Bronchial smooth muscle cell (primary cell): ENCODE measurements at places on chromosomes 5 and 9. TPM values are rescaled to one million over a fixed set of nuclear protein-coding genes. Genes with fewer than 3 reads are reported as not detected.

ROPN1L gene
- total RNA-seq: 0.32 and 0.60 TPM in 2 replicates

IL3 gene
- not detected in 2 replicates for total RNA-seq

SLC25A46 gene
- total RNA-seq: 77.4 and 84.2 TPM in 2 replicates

PCDHA8 gene
- 0.16 and 0.17 TPM in 2 replicates for total RNA-seq

TEK gene
- 0.43 and 15.6 TPM in 2 replicates for total RNA-seq

TAF11L10 gene
- total RNA-seq: not detected in 2 replicates

KCNMB1 gene
- not detected in 2 replicates for total RNA-seq

PSIP1 gene
- total RNA-seq: 20.5 and 31.5 TPM in 2 replicates

MAMDC4 gene
- total RNA-seq: 0.32 and 1.1 TPM in 2 replicates

CCL28 gene
- 0.94 and 1.4 TPM in 2 replicates for total RNA-seq

CAPSL gene
- not detected in 2 replicates for total RNA-seq

CDH6 gene
- total RNA-seq: 62.3 and 85.1 TPM in 2 replicates

SEMA5A gene
- 6.1 and 9.9 TPM in 2 replicates for total RNA-seq

OBP2B gene
- total RNA-seq: not detected in 2 replicates

SEMA4D gene
- total RNA-seq: under 0.01 and 0.09 TPM in 2 replicates

SLC38A9 gene
- total RNA-seq: 31.1 and 31.6 TPM in 2 replicates

PAEP gene
- not detected in 2 replicates for total RNA-seq

CCDC183 gene
- total RNA-seq: 0.32 and 0.43 TPM in 2 replicates

SLCO4C1 gene
- total RNA-seq: under 0.01 TPM in 1 of 2 replicates, not detected in the other

PCDHGC3 gene
- total RNA-seq: 55.5 and 158 TPM in 2 replicates

TSPAN17 gene
- total RNA-seq: 21.6 and 29.5 TPM in 2 replicates

TMC1 gene
- under 0.01 and 0.26 TPM in 2 replicates for total RNA-seq

PCDHA11 gene
- 0.09 and 0.16 TPM in 2 replicates for total RNA-seq

HMCN2 gene
- under 0.01 and 0.09 TPM in 2 replicates for total RNA-seq

DRD1 gene
- under 0.01 TPM in 1 of 2 replicates, not detected in the other for total RNA-seq

SMIM33 gene
- not detected in 2 replicates for total RNA-seq

SLC34A3 gene
- total RNA-seq: not detected in 2 replicates

STKLD1 gene
- total RNA-seq: 0.69 and 0.95 TPM in 2 replicates

SH3TC2 gene
- total RNA-seq: 0.34 and 3.6 TPM in 2 replicates

IL33 gene
- total RNA-seq: 79.0 and 83.6 TPM in 2 replicates

HTR4 gene
- not detected in 2 replicates for total RNA-seq

LCN2 gene
- not detected in 2 replicates for total RNA-seq

GDNF gene
- 0.09 and 0.32 TPM in 2 replicates for total RNA-seq

NR2F1-AS1 gene
- 35.8 and 43.1 TPM in 2 replicates for total RNA-seq

ALDH7A1 gene
- total RNA-seq: 52.8 and 59.6 TPM in 2 replicates

HBEGF gene
- total RNA-seq: 0.47 and 0.52 TPM in 2 replicates

DMRT3 gene
- not detected in 2 replicates for total RNA-seq

PCDHGA6 gene
- total RNA-seq: 2.4 and 3.9 TPM in 2 replicates

SLIT3 gene
- total RNA-seq: 0.95 and 2.8 TPM in 2 replicates

ADAMTS2 gene
- 30.3 and 36.8 TPM in 2 replicates for total RNA-seq

TOR4A gene
- 5.8 and 11.5 TPM in 2 replicates for total RNA-seq

AK6 gene
- 43.0 and 54.5 TPM in 2 replicates for total RNA-seq

CAMK4 gene
- total RNA-seq: 3.5 and 8.2 TPM in 2 replicates

OR1Q1 gene
- not detected in 2 replicates for total RNA-seq

WDR38 gene
- total RNA-seq: not detected in 2 replicates

TRIP13 gene
- 1.8 and 4.1 TPM in 2 replicates for total RNA-seq

NKD2 gene
- 0.16 and 4.0 TPM in 2 replicates for total RNA-seq

PCDHA7 gene
- 0.26 and 0.47 TPM in 2 replicates for total RNA-seq

PCDHGA1 gene
- 1.3 and 1.9 TPM in 2 replicates for total RNA-seq

KLHL9 gene
- total RNA-seq: 28.8 and 35.0 TPM in 2 replicates
